ENCODE measurements at places on chromosomes 16 and 17. TPM values are rescaled to one million over a fixed set of nuclear protein-coding genes. Genes with fewer than 3 reads are reported as not detected.

The NDUFB10 gene
- 214 TPM for total RNA-seq

The MPG gene
- total RNA-seq: 57.4 TPM

GRCh38 chr17:48021934-48022333 is 15.7 kb downstream of the COPZ2 start:
- no peak for ATAC-seq

The TMIGD1 gene
- total RNA-seq: not detected

DNA sequence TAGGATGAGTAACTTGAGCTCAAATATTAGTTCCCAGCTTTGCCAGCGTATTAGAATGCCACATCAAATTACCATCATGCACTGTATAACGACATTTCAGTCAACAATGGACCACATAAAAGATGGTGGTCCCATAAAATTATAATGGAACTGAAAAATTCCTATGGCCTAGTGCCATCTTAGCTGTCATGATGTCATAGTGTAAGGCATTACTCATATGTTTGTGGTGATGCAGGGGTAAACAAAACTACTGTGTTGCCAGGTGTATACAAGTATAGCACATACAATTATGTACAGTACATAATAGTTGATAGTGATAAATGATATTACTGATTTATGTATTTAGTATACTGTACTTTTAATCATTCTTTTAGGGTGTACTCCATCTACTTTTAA is 54.4 kb upstream of the NETO2 start:
- ATAC-seq: no peak

DNA sequence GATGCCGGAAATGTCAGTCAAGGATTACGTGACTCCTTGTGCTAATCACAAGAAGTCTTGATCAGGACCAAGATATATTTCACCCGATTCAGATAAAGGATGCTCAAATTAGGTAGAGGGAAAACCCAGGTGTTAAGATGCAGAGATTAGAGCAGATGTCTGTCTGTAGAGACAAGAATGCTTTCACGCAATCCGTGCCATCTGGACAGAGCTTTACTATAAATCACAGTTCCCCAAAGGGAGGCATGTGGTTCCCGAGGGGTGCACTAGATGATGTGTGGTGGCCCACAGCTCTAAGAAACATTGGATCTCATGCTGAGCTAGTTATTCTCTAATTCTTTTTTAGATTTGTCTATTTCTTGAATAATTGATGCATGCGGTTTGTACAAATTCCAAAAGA is 9.8 kb upstream of the MAP3K14 start:
- ATAC-seq: no peak

The KRT28 gene
- total RNA-seq: not detected

DNA sequence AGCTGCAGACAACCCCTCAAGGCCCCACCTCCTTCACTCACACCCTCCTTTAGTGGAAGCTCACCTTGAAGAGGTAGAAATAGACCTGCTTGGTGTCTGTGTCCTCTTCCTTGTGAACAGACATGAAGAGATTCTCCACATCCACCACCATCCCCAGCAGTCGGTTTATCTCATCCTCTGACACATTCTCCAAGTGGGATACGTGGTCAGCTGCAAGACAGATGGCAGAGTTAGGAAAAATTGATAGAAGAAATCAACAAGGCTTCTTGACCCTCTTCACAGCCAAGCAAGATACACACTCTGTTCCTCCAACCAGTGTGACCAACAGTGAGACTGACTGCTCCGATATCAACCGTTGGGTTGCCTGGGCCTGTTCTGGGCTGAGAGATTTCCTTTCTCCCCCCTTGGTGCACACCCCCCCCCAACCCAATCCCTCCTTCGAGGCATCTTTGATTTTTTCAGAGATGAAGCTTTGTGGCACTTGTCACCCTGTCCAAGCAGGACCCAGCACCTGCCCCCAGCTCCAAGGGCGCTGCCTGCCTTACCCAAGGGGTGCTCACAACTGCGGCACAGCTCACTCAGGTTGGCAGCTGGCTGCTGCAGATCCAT is 902 bp downstream of the KAT2A start:
- no peak for ATAC-seq

DNA sequence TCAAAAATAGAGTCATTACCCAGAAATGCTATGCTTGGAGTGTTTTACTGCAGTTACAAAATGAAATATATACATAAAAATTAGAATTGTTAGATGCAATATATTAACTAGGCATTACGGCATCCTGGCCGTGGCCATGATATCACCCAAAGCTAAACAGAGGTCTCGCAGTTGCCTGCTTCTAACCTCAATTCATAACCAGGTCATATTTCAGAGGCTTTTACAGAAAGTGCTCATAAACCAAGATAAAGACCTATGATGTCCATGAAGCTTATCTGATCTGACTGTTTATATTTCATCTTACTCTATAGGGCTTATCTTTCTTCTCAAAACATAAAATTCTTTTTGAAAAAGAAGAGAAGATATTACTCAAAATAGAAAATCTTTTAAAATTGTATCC is 664.5 kb upstream of the SALL1 start:
- ATAC-seq: no peak

DNA sequence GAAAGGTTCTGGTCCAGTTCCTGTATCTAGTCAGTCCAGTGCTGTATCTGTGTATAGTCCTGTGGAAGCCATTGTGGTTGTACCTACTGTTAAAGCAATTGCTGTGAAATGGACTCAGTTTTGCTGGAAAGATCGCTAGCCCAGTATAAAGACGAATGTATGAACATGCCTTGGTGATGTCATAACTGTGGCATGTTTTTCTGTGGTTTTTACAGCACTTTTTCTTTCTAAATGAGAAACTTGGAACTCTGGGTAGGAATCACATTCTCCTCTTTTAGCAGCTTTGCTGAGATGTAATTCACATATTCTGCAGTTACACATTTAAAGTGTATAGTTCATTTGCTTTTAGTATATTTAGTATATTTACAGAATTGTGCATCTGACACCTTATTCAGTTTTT is 58.1 kb downstream of the MAP2K4 start:
- no peak for ATAC-seq

DNA sequence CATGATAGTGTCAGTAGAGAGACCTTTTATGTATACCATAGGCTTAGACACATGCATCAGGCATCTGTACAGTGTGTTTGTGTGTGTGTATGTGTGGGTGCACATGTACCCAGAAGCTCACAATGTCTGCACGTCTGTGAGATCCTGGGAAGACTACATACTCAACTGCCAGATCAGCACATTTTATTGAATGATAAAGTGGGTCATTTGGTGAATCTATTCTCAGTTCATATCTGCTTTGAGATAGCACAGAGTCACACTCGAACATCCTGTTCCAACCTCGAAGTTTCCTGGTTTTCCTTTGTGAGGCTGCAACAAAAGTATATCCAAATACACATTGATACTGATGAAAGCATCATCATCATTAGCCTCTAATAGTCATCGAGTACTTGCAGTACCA is 63.6 kb downstream of the MAF start:
- ATAC-seq: no peak

DNA sequence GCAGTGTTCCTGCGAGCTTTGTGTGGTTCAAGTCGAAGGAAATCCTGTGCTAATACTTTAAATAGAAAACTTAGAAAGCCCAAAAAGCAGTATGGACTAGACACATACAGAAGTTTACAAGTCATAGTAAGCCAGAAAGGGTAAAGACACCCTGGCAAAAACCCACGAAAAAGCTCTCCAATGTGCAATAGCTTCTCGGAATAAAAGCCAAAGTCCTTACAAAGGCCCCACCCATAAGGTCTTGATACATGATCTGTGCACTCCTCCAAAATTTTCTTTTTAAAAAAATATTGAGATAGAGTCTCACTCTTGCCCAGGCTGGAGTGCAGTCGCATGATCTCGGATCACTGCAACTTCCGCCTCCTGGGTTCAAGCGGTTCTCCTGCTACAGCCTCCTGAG is 10.3 kb downstream of the C16orf86 start:
- no peak for ATAC-seq

GRCh38 chr16:89656435-89657121 is 930 bp downstream of the CHMP1A start:
- no peak for ATAC-seq

The PPP1R27 gene
- total RNA-seq: not detected

DNA sequence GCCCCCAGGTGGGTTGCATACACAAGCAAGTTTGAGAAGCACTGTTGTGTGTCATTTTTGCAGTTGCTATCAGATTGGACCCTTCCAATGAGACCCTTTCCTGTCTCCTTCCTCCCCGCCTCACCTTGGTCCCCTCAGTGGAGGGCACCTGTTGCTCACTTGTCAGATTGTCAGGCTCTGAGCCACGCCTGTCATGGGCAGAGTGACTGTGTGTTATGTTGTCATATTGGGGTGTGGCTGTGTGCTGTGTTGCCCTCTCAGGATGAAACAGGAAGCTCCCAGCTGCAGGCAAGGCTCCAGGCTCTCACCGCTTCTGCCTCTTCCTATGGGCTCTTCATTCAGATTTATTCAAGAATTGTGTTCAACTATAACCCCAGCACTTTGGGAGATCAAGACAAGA is 302.9 kb downstream of the CPPED1 start:
- no peak for ATAC-seq

The CYB5B gene
- total RNA-seq: 63.8 TPM

- no peak for ATAC-seq
Measured at GRCh38 chr16:2468233-2468724, 2.8 kb upstream of the NTN3 start.

- ATAC-seq: no peak
Measured at GRCh38 chr16:49013727-49014080, 267.9 kb downstream of the CBLN1 start.

The TBX2 gene
- 33.6 TPM for total RNA-seq

DNA sequence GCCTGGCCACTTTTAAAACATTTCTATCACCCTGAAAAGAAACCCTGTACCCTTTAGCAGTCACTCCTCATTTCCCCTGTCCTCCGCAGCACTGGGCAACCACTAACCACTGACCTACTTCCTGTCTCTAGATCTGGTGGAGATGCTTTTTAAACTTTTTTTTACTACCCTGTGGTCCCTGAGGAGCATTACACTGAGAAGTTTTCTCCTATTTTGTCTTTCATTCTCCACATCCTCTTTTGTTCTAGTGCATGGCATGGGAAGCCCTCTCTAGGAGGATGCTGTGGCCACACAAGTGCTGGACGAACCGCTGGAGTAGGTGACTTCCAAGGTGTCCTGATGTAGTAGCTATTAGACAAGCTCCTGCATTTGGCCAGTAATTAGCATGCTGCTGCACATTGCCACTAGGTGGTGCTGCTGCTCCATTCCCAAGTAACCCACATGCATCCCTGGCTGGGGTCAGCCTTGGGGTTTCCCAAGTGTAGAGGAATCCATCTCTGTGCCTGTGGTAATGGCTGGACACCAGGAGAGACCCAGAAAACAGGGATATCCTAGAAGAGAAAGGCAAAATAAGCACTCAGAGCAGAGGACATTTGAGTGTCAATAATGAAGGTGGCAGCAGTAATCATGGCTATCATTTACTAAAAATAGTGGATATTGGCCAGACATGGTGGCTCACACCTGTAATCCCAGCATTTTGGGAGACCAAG is 143.8 kb upstream of the CRHR1 start:
- peak; percentile 53 for ATAC-seq

GRCh38 chr16:553601-554296 is 6.4 kb upstream of the PRR35 start:
- no peak for ATAC-seq

- ATAC-seq: no peak
Measured at GRCh38 chr16:85357924-85358505, 245.7 kb upstream of the CIBAR2 start.

- no peak for ATAC-seq
Measured at GRCh38 chr17:44972953-44973352, 4.8 kb upstream of the C1QL1 start.

- no peak for ATAC-seq
Measured at GRCh38 chr17:8946476-8946875, 19.0 kb downstream of the PIK3R5 start.

GRCh38 chr17:27882162-27882840 is 10.9 kb downstream of the LYRM9 start:
- no peak for ATAC-seq

GRCh38 chr17:17668775-17669579 is 12.3 kb upstream of the RAI1 start:
- ATAC-seq: no peak

DNA sequence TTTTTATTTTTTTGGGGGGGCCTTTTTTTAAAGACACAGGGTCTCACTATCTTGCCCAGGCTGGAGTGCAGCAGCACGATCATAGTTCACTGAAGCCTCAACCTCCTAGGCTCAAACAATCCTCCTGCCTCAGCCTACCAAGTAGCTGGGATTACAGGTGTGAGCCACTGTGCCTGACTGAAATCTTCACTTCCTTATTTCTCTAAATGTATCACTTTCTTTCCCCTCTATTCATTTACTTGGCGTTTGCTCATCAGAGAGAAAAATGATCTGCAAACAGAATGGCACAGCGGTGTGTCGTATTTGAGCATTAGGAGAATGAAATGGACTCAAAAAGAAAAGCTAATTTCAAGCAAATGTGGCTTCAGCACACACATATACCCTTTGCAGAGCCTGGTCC is 44.3 kb upstream of the CDH5 start:
- ATAC-seq: no peak

The SDR42E2 gene
- not detected for total RNA-seq

The KRTAP4-9 gene
- total RNA-seq: not detected

The CMTR2 gene
- 25.7 TPM for total RNA-seq

DNA sequence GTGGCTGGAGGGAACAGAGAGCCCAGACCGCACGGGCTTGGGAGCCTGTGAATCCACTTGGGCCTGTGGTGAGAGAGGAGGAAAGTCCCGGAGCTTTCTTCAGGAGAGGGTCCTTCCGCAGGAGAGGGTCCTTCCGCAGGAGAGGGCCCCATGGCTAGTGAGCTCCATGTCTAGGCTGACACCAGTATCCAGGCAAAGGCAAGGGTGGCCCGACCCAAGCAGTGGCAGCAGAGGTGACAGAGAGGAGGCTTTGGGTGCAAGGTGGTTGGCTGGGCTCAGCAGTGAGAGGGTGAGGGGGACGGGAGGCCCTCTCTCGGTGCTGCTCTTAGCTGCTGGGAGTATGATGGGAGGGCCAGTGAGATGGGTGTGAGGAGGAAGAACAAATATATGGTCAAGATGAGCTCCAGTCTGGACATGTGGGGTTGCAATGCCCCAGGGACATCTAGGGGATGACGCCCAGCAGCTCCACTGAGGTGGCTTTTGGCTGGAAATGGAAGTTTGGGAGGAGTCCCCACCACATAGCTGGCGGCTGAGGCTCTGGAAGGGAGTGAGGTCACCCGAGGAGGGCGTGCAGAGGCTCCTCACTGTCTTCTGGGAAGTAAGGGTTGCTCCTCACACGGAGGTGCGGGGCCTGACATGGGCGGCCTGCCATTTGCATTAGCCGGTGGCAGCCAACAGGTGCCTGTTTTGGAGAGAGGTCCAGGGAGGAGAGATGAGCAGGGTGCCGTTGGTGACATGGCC is 2.3 kb upstream of the HSD3B7 start:
- peak; percentile 49 for ATAC-seq

Data from gastroesophageal sphincter (tissue), 4 donors.